ENCODE measurements at places on chromosomes 5 and 9. TPM values are rescaled to one million over a fixed set of nuclear protein-coding genes. Genes with fewer than 3 reads are reported as not detected.

TAF11L7 gene
- not detected for total RNA-seq

NR5A1 gene
- not detected for total RNA-seq

TMC1 gene
- 0.75 TPM for total RNA-seq

BHMT2 gene
- 0.50 TPM for total RNA-seq

DNA sequence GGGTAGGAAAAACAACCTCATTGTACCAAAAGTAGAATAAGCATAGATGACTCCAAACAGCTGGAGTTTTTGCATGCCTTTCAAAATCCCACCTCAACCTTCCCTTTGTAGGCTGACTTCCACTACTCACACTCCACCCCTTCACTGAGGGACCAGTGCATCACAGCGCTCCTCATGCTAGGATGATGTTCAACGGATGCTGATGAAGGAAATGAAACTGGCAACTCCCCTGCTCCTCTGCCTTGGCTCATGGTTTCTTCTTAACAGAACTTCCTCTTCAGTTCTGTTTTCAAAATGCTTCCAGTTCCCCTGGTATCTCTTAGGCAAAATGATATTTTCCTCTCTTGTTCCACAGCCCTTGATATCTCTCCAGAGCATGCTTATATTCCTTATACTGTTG is 29.0 kb downstream of the LIFR start:
- DNase-seq, result no peak

DNA sequence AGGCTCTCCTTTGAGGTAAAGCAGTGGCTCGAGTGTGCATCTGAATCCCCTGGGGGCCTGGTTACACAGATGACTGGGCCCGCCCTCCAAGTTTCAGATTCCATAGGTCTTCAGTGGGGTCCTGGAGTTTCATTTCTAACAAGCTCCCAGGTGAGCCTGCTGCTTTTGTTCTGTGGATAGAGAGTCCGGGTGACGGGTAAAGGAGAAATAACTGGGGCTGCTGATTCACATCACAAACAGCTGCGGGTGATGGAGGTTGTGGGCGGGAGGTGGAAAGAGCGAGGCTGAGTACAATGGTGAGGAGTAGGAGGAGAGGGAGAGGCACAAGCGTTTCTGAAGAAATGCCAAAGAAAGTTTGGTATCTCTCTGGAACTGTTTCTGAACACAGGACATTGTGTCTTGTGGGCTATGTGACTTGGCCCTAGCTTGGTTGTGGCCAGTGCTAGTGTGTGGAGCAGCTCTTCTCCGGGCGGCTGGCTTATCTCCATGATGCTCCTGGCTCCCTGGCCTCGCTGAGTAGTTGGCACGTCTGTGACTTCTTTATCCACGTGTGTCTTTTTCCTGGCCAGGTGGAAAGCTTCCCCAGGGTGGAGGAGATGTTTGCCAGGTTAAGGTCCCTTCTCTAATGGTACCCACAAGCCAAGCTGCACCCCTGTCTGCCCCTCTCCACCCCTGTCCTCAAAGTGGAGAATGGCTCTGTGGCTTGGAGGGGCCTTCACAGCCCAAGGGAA is 61.7 kb downstream of the HSPA4 start:
- DNase-seq, result no peak

RETREG1 gene
- total RNA-seq, result 5.7 TPM

- no peak for DNase-seq
Measured at GRCh38 chr5:143279698-143280097, 123.8 kb downstream of the NR3C1 start.

DNA sequence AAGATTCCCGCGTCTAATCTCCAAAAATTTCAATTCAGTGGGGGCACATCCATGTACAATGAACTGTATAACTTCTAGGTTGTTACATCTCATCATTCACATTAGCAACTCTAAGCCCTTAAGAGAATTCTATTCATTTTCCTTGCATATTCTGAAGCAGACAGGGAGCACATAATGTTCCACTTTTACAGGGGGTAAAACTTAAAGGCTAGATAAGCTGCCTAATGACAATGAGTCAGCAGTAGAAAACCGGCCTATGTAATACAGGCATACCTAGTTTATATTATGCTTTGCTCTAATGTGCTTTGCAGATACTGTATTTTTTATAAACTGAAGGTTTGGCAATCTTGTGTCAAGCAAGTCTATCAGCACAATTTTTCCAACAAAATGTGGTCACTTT is 40.4 kb downstream of the PTAR1 start:
- peak; percentile 11 for DNase-seq

DNA sequence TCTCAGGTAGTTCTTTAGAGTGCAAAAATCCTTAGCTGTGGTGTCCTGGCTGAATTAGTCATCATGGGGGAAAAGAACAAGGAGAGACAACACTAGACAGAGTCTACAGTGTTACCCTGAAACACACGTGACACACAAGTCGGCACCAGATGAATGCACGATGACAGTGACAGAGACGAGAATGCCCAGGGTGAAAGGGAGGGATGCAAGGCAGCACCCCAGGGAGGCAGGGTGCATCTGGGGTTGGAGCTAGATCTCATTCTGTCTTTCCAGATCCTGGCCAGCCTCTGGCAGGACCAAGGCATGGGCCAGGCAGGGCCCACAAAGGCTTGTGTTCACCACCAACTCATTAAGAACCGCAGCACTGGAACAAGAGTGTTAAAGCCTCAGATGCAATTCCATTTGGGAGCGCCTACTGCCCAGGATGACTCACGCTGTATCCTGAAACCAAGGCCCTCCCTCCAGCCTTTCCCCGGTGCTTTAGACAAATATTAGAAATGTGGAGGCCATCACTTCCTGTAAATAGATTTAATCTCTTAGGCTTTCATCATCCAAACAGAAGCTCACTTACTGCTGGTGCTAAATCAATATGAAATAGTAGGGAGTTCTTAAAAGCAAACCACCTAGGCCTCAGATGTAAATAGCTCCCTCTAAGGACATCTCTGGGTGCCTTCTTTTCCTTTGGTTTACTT is 56.1 kb downstream of the IRX2 start:
- DNase-seq, result no peak

GRCh38 chr5:45696206-45696836 is at the start of gene HCN1:
TSS of gene HCN1 (minus strand) at chr5:45696380.
- DNase-seq, result peak; percentile 88

DNA sequence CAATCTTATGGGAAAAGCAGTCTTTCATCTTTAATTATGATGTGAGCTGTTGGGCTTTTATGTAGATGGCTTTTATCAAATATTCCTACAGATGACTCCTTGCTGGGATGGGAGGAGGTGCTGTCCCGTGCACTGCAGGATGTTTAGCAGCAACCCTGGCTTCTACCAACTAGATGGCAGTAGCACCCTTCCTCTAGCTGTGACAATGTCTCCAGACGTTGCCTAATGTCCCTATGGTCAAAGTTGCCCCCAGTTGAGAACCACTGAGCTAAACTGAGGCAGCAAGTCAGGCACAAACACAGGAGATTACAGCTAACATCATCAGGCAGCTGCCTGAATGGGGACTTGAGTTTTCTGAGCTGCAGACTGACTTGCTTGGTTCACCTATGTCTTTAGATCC is 401.9 kb upstream of the PDE4D start:
- peak; percentile 61 for DNase-seq

DNA sequence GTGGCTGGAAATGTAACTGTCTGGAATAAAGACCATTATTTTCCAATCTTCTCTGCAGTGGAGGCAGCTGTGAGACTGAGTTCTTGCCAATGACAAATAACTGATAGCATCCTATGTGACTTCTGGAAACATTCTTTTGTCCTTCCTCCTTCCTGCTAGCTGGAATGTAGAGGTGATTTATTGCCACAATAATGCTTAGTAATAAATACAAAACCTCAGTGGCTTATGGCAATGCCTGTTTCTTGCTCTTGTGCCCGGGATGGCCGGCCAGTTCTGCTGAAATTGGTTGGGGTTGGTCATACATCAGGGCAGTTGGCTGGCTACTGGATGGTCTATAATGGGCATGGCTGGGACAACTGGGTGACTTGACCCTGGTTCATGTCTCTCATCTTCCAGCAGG is 12.2 kb upstream of the TEX48 start:
- no peak for DNase-seq

- DNase-seq, result no peak
Measured at GRCh38 chr9:87836951-87837705, 45.5 kb upstream of the SPATA31E1 start.

CFAP77 gene
- total RNA-seq, result not detected

Measured in A673 (cell line).